DMS79 (cell line): ENCODE measurements at places on chromosomes 13 and 19.

- DNase-seq, result no peak
Measured at GRCh38 chr13:42189061-42189460, 82.9 kb upstream of the AKAP11 start.

DNA sequence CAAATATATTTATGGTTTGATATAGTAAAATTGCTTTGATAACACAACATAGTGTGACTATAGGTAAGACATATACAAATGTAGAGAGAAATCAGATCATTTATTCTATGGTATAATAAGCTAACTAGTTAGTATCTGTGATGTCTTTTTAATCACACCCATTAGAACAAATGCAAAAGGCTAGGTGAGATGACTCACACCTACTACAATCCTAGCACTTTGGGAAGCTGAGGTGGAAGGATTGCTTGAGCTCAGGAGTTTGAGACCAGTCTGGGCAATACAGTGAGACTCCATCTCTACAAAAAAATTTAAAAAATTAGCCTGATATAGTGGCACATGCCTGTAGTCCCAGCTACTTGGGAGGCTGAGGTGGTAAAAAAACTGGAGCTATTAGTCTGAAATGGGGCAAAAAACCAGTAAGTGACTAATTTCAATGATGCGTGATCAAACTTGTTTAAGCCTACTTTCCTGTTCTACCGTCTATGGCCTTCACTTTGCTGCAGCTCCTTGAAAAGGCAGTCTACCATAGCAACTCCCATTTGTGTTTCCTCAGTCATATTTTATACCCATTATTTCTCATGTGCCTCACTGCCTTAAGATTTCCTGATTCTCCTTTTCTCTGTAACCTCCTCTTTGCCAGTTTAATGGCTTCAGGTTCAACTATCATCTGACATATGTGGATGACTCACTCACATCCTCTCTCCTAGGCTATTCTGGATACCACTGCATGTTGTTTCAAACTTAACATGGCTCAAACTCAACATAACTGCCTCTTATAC, 12.5 kb downstream of the ALG5 start:
- DNase-seq, result peak; percentile 53

DNA sequence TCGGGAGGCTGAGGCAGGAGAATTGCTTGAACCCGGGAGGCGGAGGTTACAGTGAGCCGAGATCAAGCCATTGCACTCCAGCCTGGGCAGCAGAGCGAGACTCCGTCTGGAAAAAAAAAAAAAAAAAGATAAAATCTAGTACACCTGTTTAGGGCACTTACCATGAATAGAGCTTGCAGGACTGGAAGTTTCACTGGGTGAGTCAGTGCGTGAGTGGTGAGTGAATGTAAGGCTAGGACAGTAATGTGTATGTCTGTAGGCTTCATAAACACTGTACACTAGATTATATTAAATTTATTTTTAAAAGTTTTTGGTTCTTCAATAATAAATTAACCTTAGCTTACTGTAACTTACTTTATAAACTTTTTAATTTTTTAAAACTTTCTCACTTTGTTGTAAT, 22.9 kb downstream of the PPP5C start:
- DNase-seq, result no peak

GRCh38 chr19:6531956-6532243, 1.1 kb downstream of the TNFSF9 start:
- no peak for DNase-seq

- DNase-seq, result no peak
Measured at GRCh38 chr13:32650705-32651311, 64.6 kb downstream of the PDS5B start.

DNA sequence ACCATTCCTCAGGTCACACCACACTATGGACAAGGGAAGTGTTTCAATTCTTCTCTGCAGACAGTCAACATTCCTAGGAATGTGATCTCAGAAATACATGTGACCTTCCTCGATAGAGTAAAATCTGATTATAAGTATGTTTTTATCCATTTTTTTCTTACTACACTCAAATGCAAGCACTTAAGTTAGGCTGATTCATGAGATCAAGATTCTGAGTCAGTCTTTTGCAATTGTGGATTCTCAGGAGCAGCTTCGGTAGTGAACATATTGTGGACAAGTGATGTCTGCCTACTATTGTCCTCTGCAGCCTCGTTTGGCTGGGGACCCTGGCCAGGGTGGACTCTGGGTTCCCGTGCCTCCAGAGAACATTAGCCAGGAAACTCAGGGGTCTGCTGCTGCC, 3.2 kb downstream of the SERPINE3 start:
- no peak for DNase-seq

GRCh38 chr13:85363504-85363903, 435.7 kb downstream of the SLITRK6 start:
- DNase-seq, result no peak

GRCh38 chr19:9945319-9945966, 9.1 kb upstream of the OLFM2 start:
- DNase-seq, result no peak

GRCh38 chr13:27304611-27305010, 34.0 kb downstream of the RASL11A start:
- DNase-seq, result no peak

DNA sequence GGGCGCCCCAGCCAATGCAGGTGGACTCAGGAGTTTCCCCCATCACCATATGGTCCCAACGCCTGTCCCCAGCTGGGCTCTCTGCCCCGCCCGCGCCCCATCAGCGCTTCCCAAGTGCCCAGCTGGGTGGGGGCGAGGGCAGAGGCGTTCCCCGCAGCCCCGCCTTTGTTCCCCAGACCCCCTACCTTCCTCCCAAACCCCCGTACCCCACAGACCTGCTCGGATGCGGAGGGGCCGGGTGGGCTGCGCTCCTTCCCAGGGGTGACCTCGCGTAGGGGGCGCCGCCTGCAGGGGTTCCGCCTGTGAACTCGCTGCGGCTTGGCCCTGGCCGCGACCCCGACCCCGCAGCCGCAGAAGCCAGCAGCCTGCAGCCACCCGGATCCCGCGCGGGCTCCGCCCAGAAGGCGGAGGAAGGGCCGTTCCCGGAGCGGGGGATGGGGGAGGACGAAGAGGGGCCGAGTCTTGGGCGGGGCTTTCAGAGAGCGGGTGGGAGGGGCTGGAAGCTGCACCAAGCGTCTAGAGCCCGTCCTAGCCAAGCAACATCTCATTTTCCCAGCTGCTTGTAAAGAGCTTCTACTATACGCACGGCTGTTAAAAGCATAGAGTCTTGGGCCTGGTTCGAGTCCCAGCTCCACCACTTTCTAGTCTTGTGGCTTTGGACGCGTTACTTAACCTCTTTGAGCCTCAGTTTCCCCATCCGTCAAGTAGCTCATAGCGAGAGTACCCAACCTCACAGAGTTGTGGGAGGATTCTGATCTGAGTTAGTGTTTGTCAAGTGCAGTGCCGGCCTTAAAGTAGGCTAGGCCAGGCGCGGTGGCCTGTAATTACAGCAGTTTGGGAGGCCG, at the start of gene RAB3D:
TSS of gene RAB3D (minus strand) at position 404 of the 845 bp plus-strand sequence. CDS start 2,258 bp downstream, outside the sequence.
- DNase-seq, result peak; percentile 83

DNA sequence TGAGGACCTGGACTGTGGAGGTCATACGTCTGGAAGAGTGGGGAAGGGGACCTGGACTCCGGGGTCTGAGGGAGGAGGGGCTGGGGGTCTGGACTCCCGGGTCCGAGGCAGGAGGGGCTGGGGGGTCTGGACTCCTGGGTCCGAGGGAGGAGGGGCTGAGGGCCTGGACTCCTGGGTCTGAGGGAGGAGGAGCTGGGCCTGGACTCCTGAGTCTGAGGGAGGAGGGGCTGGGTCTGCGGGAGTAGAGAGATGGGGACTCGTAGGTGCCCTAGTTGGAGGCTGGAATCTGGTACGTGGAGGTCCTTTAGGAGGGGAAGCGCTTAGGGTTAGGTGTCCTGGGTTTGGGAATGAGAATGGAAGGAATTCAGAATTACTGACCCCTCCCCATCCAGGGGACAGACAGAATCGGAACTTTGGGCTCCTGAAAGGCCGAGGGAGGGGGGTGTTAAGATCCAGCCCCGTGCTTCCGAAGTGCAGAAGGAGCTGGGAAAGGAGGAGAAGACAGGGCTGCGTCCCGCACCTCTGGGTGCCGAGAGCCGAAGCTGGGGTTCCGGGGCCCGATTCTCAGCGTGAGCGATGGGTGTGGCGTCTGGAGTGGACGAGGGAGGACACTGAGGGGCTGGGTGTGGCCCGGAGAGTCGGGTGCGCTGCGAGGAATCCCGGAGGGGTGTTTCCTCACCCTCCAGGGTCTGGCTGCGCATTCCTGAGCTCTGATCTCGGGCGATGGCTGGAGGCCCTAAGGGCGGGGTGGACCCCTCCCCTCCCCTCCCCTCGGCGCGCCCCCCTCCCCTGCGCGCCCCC, 608 bp downstream of the MYADM start:
- no peak for DNase-seq

- no peak for DNase-seq
Measured at GRCh38 chr19:19554074-19555023, 16.3 kb downstream of the CILP2 start.

- DNase-seq, result no peak
Measured at GRCh38 chr19:6071875-6072274, 38.4 kb downstream of the RFX2 start.

GRCh38 chr19:52991484-52991883, 22.2 kb upstream of the ERVV-1 start:
- no peak for DNase-seq

GRCh38 chr13:100876044-100876403, 201.4 kb upstream of the TMTC4 start:
- DNase-seq, result no peak

DNA sequence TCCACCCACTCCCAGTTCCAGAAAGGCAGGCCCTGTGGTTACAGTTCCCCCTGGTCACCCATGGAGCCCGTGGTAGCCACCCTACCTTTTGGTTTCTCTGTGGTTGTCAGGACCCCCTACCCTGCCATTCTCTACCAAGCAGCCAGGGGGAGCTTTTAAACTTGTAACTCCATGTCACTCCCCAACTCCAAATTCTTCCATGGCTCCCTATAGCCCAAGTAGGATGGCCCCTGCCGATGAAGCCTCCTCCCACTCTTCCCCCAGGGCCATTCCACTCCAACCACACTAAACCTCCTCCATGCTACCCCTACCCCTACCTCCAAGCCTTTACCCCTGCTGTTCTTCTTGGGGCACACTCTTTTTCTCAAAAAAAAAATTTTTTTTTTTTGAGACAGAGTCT, 2.2 kb downstream of the S1PR2 start:
- no peak for DNase-seq

GRCh38 chr19:28880735-28881401, 332.1 kb downstream of the UQCRFS1 start:
- no peak for DNase-seq

- DNase-seq, result no peak
Measured at GRCh38 chr19:51417810-51418157, 342 bp upstream of the SIGLEC10 start.

DNA sequence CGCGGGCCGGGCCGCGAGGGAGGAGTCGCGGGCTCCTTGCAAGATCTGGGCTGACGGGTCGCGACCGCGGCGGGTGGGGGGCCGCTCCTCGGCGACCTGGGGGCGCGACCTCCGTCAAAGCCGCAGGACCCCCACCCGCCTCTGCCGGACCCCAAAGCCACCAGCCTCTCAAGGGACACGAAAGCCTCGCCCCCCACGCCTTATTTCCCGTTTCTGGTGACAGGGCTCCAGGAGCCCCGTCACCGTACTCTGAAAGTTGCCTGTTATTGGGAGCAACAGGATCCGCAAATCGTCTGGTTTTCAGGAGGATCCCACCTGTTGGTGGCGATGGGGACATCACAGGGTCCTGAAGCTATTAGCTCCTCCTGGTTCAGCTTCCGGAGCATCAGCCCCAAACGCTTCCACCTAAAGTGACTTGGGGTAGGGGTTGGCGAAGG, 530 bp downstream of the MAU2 start:
- no peak for DNase-seq

DNA sequence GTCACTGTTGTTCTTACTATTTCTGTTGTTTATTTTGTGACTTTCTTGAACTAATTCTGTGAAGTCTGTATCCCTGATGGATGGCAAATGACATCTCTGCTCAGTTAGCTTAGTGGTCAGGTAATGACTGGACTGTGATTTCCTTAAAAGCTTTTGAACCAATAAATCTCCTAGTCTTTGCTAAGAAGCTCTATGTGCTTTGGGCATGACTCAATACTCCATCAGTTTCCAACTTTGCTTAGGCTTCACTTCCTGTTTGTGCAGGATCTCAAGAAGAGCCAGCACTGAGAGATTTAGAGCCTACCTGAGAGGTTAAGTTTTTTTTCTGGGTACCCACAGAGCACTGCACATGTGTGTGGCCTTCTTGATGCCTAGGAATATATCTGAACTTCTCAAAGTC, 329.7 kb upstream of the HTR2A start:
- no peak for DNase-seq

- no peak for DNase-seq
Measured at GRCh38 chr19:11261971-11262839, at the start of gene DOCK6. Gene DOCK6, minus strand, starts transcription at chr19:11262524. Its CDS starts 84 bp downstream, at chr19:11262440.

- DNase-seq, result no peak
Measured at GRCh38 chr13:94346261-94347019, 133.0 kb downstream of the DCT start.

GRCh38 chr19:58553799-58554493, 959 bp downstream of the CHMP2A start:
- no peak for DNase-seq

- DNase-seq, result no peak
Measured at GRCh38 chr13:30364133-30364532, 56.8 kb upstream of the KATNAL1 start.
